ENCODE measurements at places on chromosomes 7 and 10.

DNA sequence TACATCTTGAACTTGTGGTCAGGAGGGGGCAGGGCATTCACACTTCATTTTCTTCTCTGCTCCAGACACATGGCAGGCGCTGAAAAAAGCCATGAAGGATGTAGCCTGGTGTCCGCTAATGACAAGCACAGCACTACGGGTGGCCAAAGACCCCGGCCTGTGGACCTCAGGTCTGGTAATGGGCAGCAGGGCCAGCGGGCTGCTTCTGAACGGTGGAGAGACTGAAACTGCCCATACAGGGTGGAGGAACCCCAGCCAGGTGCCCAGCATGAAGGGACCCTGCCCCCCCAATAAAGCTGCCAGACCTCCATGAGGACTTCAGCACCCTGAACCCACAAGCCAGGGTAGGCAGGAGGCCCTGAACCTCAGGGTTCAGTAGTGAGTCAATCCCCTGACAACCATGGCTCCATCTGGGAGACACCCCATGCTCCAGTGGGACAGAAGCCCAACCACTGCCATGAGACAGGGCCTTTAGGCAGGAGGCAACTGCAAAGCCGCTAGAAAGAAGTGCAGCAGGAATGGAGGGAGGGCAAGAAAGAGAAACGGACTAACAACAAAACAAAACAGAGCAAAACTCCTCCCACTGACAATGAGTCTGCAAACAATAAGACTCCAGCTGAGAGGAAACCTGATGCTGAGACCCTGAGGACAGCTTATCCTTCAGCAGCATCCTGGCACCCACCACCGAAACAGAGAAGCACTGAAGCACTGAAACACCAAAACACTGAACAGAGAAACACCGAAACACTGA lies 140.2 kb upstream of the PPP2R2D start:
- DNase-seq = no peak

DNA sequence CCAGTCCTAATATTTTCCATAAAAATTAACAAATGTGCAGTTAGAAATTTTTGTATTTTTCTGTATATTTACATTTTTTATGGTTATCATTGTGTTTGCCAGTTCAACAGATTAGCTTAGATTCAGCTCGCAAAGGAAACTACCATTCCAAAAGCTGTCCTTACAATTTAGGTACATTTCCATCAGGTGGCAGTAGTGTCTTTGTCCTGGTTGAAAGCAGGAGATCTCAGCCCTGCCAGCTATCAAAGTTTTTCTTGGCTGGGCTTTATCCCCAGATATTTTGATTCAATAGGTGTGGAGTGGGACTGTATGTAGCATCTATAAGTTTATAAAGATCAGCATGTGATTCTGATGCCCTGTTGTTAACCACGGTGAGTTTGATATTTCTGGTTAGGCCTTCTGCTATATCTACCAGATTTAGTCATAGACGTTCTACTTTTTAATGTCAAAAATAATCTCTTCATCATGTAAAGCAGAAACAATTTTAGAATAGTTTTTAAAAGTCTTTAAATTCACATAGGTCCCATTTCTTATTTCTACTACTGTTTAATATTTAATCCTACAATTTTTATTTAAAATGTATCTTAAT lies 15.5 kb upstream of the ICA1 start:
- DNase-seq = no peak

DNA sequence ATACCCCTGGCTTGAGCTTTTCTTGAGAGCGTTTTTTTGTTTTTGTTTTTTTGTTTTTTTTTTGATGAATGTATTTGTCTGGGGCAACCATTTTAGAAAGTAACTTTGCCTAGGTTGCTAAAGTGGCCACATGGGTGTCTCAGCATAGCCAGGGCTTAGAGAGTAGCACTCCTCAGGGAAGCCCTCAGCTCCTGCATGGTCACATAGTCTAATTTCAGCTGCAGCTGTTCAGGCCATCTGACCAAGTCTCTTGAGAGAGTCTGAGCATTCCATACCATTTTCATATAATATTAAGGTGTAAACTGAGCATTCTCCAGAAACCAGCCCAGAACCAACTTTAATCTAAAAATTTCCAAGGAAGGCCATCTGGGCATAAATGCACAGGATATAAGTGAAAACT lies 186.4 kb downstream of the NPSR1 start:
- no peak for DNase-seq

DNA sequence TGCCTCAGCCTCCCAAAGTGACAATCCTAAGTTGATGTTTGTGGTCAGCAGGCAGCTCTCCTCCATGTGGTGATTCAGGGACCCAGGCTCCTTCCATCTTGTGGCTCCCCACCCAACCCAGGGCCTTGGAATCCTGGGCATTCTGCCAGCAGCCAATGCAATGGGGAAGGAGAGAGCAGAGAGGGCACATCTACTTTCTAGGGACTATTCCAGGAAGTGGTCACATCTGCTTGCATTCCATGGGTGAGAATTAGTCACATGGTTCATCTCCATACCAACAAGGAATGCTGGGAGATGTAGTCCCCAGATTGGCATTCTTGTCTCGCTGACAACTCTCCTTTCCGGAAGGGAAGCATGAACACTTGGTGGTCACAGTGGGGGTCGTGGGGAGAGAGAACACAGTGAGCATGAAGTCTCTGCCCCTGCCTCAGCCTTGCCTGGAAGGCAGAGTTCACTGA lies 9.9 kb upstream of the SRRM3 start:
- no peak for DNase-seq

DNA sequence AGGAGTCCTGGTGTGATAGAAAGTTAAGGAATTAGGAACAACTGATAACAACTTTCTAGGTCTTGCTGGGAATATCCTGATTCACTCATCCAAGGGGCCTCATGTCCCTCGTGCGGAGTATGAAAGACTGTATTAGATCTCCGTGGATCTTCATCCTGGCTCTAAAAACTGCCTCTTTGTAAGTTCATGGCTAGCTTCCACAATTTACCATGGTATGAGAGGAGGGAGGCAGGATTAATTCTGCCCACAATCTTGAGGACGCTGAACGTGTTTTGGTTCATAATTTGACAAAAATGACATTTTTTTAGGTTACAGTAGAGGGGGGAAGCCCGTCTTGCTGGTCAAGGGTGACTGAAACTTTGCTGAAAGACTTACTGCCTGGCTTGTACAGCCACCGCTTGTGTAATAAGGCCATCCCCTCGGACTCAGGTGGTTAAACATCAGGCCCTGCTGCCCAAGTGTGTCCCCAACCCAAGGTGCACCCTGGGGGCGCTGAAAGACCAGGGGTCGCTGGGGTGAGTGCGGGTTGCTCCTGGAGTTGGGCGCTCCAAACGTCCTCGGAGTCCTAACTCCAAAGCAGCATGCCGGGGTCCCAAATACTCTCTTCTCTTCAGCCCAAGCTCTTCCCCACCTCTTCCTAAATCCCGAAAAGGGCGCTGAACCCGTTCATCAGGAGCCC lies 733 bp downstream of the HIBADH start:
- peak; percentile 33 for DNase-seq

DNA sequence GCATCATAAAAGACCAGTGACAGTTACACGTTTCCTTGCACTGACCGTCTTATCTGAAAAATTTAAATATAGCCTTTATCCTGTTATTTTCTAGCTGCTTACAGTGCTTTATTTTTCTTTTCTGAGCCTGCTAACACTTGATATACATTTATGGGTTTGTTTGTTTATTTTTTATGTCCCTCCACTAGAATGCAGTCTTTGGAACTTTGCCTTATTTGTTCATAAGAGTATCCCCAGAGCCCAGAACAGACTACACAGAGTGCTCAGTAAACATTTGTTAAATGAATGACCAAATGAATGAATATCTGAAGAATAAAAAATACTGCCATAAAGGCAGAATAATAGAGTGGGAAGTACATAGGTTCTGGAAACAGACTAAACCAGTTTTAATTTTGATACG lies 202.3 kb upstream of the LRRN3 start:
- DNase-seq = no peak

DNA sequence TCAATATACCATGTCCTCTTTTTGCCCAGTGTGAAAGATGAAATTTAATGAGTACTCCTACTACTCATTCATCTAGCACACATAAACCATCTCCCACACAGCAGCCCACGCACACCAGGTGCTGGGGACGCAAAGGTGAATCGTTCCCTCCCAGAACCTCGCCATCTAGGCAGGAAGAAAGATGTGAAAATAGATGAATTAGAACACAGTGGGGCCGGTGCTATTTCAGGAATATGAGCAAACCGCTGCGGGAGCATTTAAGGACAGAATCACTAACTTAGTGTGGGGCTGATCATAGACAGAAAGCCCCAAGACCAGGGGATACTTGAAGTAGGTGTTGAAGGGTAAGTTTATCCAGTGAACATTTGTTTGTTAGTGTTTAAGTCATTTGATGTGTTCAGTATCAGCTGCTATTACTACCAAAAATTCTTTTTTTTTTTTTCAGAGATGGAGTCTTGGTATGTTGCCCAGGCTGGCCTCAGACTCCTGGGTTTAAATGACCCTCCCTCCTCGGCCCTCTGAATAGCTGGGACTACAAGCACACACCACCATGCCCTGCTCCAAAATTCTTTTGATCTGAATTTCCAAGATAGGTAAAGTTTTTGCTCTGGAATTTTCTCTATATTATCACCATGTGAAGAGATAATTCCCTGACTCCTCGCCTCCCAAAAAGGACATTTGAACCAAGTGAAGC lies 48.8 kb downstream of the CPXM2 start:
- DNase-seq = no peak

DNA sequence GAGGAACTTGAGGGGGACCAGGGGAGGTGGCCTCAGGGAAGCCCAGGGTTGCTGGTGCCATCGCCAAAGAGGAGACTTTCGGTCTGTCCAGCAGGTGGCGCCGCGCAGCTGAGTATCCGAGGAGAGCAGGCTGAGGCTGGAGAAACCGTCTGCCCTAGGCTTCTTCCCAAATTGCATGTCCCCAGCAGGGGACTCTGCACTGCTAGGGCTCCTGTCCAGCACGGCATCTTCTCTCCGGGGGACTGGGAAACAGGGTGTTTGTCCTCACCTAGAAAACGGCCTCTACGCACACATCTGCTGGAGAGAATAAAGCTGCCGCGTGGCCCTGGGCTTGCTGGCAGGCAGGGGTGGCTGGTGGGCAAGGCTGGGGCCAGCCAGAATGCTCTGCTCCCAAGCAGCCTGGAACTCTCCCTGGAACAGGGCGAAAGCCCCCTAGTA lies 161.9 kb downstream of the SH2D4B start:
- peak; percentile 85 for DNase-seq

GRCh38 chr7:151637781-151638261 lies 118.1 kb upstream of the RHEB start:
- DNase-seq = no peak

DNA sequence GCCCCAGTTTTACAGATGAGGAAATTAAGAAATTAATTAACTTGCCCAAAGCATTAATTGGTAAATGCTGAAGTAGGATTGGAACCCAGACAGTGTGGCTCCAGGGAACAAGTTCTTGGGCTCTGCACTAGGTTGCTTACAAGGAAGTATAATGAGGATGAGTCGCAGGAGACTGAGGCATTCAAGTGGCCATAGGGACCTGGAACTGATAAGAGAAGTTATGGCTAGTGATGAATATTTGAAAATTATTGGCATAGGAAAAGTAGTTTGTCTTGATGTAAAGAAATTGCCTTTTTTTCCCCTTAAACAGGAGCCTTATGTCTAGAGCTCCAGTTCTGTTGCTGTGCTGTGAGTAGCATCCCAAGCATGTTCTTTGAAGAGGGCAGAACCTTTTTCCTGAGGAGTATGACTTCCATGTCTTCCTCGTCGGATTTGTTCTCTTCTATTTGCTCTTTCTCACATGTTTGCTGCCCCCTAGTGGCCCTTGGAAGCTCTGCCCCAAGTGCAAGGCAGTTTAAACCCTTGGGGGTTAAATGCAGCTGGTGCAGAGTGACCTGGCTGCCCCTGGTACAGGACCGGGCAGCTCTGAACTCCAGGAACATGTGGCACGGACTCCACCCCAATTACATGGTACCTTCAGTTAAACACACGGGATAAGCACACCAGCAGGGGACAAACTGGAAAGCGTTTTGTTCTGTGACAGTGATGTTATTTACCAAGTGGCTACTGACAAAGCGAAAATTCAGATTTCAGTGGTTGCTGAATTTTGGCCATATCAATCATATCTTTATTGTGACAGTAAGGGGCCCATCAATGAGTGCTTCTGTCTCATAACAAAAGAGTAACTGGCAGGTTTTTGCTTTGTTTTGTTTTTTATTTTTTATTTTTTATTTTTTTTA lies 148.8 kb downstream of the HECW1 start:
- DNase-seq = peak; percentile 73

DNA sequence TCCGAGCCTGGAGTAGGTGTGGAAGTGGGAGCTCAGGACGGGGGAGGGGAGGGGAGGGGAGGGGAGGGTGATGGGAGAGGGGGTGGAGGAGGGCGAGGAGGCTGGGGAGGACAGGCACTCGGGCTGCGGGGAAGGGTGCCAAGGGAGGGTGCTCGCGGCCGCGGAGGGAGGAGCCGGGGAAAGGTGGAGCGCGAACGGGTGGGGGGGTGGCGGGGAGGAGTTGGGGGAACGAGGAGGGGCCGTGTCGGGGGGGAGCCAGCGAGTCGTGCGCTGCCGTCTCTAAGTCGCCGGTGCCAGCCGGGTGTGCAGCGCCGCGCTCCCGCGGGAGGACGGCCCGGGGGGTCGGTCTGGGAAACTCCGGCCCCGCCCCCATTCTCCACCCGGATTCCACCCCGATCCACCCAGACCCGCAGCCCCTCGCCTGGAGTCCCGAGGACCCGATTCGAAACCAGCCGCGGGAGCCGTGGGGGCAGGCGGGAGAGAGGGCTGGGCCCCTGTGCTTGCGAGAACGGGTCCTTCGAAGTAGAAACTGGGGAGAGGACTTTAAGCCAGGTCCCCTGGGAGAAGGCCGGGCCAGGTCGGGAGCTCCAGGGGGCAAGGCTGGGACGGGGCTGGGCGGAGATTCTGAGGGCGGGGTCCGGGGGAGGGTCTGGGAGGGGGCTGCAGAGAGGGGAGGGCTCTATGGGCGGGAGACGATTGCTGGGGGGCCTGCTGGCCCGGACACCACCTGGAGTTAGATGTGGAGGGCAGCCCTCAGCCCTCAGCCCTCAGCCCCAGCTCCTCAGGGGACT lies at the start of gene ZNF467:
ZNF467 (minus strand) TSS at position 143 of the 791 bp plus-strand sequence. CDS start 2,556 bp downstream, outside the sequence.
- peak; percentile 36 for DNase-seq

GRCh38 chr10:3485057-3485686 lies 299.8 kb downstream of the KLF6 start:
- DNase-seq = no peak

DNA sequence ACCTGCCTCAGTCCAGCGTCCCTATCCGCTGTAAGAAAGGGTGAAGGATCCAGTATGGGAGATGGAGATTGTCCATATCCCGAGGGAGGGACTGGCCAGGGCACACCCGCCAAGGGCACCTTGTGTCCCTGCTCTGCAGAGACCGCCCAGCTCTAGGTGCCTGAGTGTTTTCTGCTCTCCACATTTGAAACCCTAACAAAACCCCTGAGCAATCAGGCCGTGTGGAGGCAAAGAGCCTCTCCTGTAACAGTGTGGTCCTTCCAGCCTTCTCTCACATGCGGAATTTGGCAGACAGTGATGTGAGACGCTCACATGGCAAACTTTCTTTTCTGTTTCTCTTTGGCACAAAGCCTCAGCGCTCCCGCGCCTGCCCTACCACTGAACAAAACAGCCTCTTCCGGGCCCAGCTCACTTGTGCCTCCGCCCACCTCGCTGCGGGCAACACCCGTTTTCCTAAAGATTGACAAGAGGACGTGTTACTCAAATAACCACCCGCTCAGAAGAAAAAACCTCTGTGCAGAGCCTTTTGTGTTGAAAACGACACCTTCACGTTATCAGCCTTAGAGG lies 514.8 kb downstream of the DNAJB6 start:
- DNase-seq = peak; percentile 83

Measured in stimulated activated CD4-positive, alpha-beta T cell treated with anti-CD3 and anti-CD28 coated beads, Interleukin-2, amount 100 ng/mL, for 24 hours (primary cell).